ENCODE measurements at places on chromosomes 3 and 15.

GRCh38 chr3:43620831-43621655, 768 bp downstream of the ANO10 start:
- no peak for DNase-seq

DNA sequence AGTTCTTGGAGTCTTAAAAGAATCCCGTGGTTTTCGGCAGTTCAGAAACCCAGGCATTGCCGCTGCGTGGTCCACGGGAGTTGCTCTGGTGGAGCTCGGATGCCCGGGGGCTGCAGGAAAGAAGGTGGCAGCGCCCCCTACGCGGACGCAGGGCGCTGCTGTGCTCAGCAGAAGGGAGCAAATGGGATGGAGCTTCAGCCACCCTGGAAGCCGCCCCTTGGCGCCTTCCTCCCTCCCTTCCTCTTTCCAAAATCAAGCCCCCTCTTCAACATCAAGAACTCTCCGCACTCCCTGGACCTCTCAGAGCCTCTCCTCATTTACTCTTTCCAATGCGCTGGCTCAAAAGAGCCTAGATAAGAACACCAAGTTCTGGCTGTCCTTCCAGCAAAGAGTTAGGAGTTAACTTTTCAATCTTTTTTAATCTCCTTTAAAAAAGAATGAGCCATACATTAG, 880 bp upstream of the CHRNA7 start:
- no peak for DNase-seq

DNA sequence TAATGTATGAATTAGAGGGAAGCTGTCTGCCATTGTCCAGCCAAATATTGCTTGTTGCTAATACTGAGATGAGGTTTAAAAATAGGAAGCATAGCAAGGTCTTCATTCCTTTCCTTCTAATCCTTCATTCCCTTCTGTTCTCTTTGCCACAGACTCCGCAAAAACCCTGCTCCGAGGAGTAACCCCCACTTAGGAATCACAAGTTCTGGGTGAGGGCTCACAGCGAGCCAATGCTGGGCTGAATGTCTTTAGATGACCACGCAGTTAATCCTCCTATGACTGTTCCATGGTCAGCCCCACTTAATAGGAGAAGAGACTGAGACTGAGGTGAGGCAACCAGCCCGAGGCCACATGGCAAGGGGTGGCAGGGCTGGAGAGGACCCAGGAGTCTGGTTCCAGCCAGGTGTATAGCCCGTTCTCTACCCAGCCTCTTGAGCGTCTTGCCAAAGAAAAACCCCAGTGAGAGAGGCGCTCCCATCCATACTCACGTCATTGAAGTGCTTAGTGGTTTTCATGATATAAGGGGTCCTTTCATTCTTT, 44.9 kb upstream of the CTSH start:
- no peak for DNase-seq

DNA sequence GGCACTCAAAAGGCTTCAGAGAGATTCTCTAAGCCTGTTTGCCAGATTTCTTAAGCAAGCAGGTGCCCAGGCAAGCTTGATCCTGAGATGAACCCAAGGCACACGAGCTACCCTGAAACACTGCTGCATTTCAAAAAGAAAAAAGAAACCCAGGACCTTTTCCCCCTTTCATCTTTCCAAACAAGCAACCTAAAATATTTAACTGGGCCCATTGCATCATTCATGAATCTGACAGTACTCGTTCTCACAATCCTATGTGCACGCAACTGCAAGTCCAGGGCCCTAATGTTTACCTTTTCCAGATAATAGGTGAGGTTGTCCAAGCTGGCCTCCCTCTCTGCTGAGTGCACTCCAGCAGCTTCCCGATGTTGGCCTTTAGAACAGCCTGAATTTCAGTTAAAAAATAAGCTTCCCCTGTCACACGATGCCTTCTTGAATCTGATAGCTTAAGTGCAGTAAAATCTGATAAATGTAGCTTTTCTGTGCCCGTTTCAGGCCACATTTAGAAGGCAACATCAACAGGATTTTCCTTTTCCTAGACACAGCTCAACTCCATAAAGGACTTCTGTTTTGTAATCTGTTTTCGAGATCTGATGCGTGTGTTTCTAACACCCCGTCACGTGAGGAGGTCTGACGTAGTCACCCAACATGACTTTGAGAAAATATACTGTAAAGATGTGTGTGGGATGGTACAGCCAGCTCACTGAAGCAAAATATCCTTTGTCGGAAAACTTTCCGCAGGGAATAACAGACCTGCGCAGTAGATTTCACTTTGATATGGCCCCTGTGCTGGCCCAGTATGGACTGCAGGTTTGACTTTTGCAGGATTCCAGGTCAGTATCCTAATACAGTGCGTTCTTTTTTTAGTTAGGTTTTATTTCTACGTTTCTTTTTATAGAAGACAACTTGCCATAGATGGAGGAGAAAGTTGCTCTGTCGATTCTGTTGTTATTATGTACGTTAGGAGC, 55.1 kb upstream of the RASA2 start:
- no peak for DNase-seq

- no peak for DNase-seq
These were observed 67.4 kb downstream of the GRIP2 start for GRCh38 chr3:14472471-14473351.

GRCh38 chr3:169929830-169930519, 18.6 kb downstream of the SAMD7 start:
- no peak for DNase-seq

GRCh38 chr3:9855594-9855993, 11.8 kb upstream of the RPUSD3 start:
- no peak for DNase-seq

All from stimulated activated CD4-positive, alpha-beta T cell treated with anti-CD3 and anti-CD28 coated beads, Interleukin-1b, Interleukin-23, amount 100 ng/mL, for 24 hours (primary cell).